ENCODE measurements at places on chromosomes 7 and 10.

GRCh38 chr10:20596065-20596755 lies 300.9 kb downstream of the NEBL start:
- DNase-seq: no peak

GRCh38 chr10:102152545-102152890 lies 329 bp downstream of the NOLC1 start:
- DNase-seq: peak; percentile 25

- no peak for DNase-seq
These were observed 36.9 kb downstream of the CYP26A1 start for GRCh38 chr10:93110472-93111146.

DNA sequence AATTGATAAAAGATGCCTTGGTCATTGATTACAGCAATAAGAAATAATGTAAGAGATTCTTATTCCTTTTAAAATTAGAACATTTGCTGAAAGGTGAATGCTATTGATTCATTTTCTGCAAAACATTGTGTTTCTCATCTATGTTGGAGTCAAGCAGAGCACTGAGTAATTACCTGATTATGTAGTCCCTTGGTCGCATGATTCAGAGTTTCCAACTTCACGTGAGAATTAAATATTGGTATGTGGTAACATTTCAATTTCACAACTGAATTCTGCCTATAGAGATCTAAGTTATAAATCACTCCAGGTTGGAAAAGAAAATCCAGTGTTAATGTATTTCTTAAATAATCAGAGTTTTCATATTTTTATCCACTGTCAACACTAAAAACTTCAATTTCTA lies 701.4 kb downstream of the PHTF2 start:
- DNase-seq: no peak

DNA sequence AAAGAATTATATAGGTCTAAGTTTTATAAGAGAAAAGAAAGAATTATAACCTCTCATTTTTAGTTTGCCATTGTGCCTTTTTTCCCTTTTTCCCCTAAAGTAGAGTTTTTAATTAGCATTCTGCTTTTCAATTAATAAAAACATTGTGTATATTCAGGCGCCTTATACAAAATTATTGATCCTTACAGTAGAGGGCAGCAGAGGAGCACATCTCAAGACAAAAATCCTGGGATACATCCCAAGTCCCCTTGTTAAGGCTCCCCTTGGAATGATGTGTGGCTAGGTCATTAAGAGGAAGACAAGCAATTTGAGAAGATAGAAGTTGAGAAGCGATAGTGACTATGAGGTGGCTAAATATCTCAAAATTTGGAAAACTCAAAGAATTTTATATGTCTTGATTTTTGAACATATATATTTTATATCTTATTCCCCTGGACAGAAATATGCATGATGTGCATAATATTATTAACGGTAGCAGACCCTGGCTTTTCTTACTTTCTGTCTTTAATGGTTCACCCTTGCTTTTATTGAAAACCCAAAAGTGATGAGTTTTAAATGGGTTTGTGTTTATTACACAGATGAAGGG lies 19.1 kb upstream of the TPK1 start:
- peak; percentile 34 for DNase-seq

DNA sequence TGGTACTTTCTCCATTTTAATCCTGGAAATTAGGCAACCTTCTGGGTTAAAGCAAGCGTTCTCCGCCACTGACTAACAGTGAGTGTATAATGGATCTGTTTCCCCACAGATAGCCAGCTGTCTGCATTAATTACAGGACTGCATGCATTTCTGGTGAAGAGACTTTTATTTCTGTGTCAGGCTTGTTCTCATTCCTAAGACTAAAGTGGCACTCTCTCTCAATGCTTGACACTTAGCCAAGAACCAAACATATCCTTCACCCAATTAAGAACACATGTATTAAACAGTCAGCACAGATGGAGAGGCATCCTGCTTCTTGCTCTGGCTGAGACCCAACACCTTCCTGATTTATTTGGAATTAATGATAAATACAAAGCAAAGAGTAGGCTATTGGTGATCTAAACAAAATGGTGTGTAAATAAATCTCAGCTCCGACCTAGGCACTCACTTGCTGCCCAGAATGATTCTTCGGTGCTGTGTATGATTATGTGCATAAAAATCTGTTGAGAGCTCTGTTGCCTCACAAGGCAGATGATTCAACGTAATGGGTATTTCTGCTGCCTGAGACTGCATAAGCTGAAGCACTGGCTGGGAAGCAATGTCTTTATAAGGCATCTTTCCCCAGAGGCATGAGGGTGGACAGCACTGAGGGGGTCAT lies 16.8 kb downstream of the CALU start:
- DNase-seq: no peak

DNA sequence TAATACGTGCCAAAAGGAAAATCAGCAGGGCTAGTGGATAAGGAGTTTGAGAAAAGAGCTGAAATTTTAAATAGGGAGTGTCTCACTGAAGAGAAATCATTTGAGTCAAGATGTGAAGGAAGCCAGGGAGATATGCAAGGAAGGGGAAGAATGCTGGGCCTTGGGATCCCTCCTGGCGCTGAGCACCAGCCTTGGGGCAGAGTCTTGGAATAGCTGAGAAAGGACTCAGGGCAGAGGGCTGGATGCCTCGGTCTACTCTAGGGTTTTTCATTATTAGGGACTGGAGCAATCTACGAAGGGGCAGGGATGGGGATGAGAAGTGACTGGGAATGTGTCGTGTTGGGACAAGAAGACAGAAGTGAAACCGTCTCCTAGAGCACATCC lies 484 bp downstream of the ZWINT start:
- no peak for DNase-seq

GRCh38 chr7:32532716-32533115 lies 37.4 kb downstream of the AVL9 start:
- no peak for DNase-seq

DNA sequence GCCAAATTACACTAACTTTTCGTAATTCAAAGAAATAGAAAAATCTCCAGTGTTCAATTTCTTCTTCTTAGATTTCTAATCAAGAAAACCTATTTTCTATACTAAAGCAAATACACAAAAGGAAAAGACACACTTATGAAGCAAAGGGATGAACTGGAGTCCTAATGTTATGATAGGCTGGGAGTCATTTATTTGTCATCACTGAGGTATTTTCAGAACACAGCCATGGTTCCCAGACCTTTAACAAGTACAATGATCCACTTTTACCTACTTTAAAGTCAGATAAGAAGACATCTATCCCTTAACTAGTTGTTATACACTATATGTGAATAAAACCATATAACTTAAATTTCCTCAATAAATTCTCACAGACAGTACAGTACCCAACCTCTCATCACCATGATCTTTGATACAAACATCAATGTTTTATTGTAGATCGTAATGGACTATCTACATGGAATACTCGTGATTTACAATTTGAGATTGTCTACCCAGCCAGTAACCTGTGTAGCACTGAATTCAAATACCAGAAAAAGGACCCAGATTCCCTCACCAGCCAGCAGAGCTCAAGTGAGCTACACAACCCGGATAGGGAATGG lies 12.5 kb downstream of the ASNS start:
- no peak for DNase-seq

DNA sequence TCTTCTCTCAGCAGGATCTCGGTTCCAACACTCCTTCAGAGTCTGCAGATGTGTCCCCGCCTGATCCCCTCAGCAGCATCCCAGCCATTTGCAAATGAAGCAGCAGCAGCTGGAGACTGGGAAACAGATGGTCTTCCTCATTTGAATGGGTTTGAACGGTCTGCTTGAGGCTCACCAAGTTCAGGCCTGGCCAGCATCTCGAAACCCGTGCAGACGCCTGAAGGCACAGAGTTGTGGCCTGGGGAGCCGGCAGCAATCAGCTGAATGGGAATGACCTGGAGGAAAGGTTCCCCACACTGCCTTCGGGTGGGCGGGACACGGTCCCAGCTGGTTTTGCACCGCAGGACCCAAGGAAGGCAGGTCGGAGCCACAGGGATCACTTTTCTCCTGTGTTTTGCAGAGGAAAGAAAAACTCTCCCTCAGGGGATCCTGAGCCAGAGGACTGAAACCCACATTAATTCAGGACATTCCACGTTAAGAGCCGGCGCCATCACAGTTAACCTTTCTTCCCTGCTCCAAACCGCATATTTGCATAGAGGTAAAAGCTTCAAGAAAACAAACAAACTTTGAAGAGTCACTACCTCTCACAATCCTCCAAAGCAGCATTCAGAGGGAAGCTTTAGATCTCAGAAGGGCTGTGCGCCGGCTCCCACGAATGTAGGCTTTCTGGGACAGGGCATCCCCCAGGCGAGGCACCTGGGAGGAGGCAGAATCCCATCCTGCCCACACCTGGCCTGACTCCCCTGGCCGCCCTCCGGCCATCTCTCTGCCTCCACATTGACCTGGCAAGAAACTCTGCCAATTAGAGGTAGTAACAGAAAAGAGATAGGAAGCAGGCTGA lies 17.7 kb downstream of the FGFR2 start:
- no peak for DNase-seq

DNA sequence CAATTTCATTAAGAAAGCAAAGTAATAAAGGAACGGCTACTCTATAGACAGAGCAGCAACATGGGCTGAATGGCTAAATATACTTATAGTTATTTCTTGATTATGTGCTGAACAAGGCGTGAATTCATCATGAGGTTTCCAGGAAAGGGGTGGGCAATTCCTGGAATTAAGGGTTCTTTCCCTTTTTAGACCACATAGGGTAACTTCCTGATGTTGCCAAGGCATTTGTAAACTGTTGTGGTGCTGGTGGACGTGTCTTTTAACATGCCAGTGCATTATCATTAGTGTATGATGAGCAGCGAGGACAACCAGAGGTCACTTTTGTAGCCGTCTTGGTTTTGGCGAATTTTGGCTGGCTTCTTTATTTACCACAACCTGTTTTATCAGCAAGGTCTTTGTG lies 28.5 kb upstream of the ZMYND11 start:
- DNase-seq: no peak

- DNase-seq: peak; percentile 44
These were observed 297.3 kb upstream of the LYZL1 start for GRCh38 chr10:28991333-28992270.

DNA sequence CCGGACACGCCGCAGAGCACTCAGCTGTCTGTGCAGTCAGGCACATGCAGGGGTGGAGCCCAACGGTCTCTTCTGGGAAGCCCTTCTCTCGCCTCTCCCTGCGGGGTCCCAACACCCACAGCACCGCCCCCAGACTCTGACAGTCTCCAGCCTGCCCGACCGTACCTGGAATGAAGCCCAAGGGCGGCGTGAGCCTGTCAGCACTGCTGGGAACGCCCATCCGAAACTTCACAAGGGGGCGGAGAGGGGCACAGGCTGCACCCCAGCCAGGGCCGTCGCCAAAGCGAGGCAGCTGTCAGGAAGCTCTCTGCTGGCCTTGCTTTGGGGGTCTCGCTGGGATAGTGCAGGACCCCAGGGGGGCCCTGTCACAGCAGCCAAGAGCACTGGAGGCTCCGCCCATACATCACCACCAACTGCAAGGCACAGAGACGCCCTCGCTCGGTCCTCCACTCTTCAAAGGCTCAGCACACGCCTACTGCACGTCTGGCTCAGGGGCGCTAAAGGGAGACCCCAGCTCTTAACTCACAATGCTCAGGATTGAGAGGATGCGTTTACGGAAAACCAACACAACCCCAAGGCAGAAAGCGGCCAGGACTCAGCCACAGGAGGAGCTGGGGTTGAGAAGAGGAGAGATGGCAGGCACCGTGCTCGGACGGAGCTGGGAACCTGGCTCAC lies 30.9 kb downstream of the MAD1L1 start:
- no peak for DNase-seq

GRCh38 chr7:46015107-46015868 lies 94.2 kb upstream of the IGFBP3 start:
- no peak for DNase-seq

GRCh38 chr7:125926621-125927020 lies 997.0 kb upstream of the POT1 start:
- no peak for DNase-seq

- DNase-seq: no peak
These were observed 10.9 kb downstream of the NRBF2 start for GRCh38 chr10:63143987-63144386.

DNA sequence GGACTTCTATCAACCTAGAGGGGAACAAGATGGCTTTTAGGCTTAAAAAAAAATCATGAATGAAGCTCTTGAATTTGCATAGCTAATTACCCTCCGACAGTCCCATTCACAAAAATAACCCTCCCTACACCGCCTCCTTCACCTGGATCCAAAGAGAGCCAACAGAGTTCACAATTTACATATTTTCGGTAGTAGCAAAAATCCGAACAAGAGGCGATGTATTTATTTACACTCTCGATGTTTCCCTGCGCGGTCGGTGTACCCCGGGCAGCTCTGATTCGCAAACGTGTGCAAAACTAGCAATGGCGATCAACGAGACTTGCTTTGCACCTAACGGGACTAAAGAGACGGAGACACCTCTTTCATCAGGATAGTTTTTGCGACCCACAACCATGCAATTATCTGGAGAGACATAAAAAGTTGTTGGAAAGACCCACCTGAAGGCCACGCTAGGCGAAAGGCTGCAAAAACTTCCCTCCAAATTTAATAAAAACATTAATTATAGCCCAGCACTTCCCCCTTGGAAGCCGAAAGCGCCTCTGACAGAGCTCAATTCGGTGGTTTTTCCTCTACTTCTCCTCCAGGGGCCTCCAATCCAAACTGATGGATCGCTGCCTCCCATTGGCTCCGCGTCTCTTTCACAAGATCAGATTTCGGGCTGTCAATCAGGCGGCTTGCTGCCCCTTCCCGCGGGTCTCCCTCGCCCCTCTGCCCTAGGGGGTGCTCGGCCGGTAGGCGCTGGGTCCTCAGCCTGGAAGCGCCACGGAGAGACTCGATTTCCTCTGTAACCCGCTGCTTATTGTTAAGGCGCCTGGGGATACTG lies at the start of gene ETV1:
Gene ETV1, minus strand, starts transcription at position 541 of the 823 bp plus-strand sequence. CDS start 614 bp downstream, outside the sequence.
- DNase-seq: peak; percentile 36

DNA sequence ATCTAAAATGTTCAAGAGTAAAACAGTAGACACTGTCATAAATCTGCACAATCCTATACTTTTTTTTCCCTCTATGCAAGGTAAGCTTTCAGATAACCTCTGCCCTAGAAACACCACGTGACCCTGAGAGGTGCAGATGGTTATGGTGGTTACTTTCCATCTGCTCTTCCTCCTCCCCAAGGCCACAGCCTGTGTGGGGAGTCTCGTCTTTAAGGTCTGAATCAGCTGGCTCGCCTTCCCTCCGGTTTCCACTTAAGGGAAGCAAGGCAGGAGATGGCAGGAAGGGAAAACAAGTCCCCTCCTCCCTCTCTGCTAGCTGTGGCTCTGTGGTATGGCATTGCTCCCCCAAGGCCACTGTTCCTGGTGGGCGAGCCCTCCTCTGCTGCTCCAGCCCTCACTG lies 181.8 kb downstream of the GLI3 start:
- no peak for DNase-seq

GRCh38 chr10:24730811-24731210 lies 7.1 kb upstream of the ARHGAP21 start:
- DNase-seq: no peak

- no peak for DNase-seq
These were observed 75.0 kb upstream of the AFAP1L2 start for GRCh38 chr10:114479307-114479706.

DNA sequence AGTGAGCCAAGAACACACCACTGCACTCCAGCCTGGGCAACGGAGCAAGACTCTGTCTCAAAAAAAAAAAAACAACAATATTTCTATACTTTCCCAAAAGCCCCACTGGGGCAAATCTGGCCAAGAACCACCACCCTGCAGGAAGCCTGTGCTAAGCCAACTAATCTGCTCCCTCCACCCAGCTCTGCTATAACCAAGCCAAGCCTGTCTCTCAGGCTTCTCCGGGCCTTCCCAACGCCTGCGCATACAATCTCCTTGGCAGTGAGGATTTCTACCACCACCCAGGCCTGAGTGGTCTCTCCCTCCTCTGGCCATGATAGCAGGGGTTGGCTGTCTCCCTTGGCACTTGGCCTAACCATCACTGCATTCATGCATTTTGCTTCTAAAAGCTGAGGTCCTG lies 14.2 kb downstream of the DDX56 start:
- DNase-seq: no peak
